Ureter (tissue), 1 donor: ENCODE measurements at places on chromosomes 1 and 21.
A peak's percentile ranks its signal among the peaks of the same experiment; 100 is the strongest.

- no peak for DNase-seq
Measured at GRCh38 chr1:6459850-6460265, 6.1 kb downstream of the TNFRSF25 start.

DNA sequence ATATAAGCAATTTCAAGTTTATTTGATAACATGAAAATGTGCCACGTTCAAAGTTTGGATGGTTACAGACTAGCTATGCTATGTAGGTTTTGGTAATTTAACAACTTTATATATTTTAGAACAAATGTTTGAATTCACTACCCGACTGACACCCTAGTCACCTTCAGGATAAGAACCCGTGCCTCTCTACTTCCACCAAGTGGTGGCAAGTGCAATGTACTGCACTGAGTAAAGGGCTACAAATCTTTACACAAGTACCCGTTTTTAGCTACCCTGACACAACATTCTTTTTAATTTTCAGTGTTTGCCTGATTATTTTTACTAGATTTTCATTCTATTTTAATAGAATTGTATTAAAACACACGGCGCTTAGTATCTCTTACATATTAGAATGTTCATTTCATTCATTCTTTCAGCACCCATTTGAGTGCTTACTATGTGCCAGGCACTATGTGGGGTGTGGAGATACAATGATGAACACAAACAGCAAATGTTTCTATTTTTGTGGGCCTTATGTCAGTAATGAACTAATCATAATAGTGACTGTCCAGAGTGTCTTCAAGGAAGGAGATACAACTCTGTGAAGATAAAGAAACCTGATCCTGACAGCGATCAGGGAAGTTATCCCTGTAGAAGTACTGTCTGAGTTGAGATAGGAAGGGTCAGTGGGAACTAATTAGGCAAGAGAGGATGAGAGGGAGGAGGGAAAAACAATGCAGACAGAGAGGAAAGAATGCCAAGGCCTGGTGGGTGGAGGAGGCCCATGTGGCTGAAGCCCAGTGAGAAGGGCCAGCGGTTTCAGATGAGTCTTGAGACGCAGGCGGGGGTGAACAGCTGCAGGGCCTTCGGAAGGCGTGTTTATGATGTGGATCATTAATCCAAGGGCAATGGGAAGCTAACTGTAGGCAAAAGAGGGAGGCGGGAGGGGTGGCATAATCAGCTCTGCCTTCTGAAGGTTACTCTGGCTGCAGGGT, 3.8 kb downstream of the LCA5L start:
- DNase-seq, result no peak

- no peak for DNase-seq
Measured at GRCh38 chr1:26274801-26275425, 5.0 kb upstream of the SH3BGRL3 start.

DNA sequence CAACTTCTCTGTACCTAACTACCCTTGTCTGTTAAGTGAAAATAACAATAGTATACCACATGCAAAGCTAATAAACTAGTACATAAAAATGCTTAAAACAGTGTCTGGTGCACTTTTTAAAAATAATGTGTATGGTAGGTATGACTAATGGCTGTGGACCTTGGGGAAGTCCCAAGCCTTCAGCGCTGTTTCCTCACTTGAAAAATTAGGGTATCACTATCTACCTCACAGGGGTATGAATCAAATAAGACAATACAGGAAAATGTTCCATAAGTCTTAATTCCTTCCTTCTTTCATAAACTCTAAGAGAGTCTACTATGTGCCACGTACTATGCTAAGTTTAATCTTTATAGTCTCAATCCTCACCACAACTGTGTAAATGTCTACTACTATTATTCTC, 32.0 kb downstream of the EGLN1 start:
- no peak for DNase-seq

DNA sequence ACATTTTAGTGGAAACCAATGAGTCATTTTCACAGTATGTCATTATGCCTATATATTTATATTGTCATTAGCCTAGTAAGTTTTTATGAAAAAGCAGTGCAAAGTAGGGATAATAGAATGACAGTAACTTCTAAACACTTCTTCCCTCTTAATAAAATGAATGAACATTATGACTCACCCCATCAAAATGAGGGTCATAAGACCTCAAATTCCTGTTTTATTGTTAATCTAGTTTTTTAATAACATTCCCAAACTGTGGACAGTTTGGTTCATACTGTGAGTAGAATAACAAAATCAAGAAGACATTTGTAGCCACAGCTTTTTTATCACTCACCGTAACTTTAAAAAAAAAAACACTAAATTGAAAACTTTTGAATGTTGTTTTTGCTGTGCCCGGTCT, 160.5 kb downstream of the LRRC40 start:
- no peak for DNase-seq

DNA sequence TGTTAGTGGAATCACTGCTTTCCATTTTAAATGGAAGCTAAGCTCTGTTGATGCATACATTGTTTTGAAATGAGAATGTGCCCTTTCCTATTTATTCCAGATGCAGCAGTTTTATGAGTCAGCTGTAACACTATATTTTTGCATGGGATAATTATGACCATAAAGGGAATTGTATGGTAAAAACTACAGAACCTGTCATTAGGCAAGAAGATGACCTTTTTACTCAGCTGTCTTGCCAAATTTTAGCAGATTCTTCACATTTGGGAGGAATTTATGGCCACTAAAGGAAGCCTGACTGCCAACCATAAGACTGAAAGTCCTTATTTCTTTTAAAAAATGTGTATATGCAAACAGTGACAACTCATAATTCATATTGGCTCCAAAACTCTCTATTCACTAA, 356.3 kb upstream of the PRMT6 start:
- no peak for DNase-seq

GRCh38 chr1:77303387-77303786, 21.6 kb downstream of the AK5 start:
- no peak for DNase-seq

GRCh38 chr1:53755874-53756273, 16.9 kb upstream of the GLIS1 start:
- no peak for DNase-seq

- no peak for DNase-seq
Measured at GRCh38 chr1:151131701-151132334, 14.6 kb downstream of the SEMA6C start.

GRCh38 chr1:238811211-238811879, 575.0 kb upstream of the CHRM3 start:
- no peak for DNase-seq

GRCh38 chr1:219792337-219793021, 135.9 kb downstream of the SLC30A10 start:
- DNase-seq, result no peak

DNA sequence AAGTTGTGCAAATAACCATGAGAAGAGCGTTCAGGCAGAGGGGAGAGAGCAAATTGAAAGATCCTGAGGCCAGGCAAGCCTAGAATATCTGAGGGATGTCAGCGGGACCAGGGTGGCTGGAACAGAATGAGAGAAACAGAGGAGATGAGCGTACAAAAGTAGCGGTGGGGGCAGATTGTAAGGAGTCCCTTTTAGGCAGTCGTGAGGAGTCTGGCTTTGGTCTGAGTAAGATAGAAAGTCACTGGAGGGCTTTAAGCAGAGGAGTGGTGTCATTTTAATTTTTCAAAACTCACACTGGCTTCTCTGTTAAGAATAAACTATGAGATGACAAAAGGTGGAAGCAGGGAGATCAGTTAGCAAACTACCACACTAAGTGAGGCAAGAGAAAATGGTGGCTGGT, 24.2 kb downstream of the ATP5PF start:
- no peak for DNase-seq

- no peak for DNase-seq
Measured at GRCh38 chr21:46564391-46564790, 40.5 kb downstream of the S100B start.

- peak; percentile 61 for DNase-seq
Measured at GRCh38 chr1:9371391-9371935, 78.8 kb downstream of the SPSB1 start.

GRCh38 chr21:45029948-45030681, 44.3 kb upstream of the ADARB1 start:
- DNase-seq, result no peak

GRCh38 chr1:240486611-240487010, 125.3 kb downstream of the GREM2 start:
- DNase-seq, result no peak

DNA sequence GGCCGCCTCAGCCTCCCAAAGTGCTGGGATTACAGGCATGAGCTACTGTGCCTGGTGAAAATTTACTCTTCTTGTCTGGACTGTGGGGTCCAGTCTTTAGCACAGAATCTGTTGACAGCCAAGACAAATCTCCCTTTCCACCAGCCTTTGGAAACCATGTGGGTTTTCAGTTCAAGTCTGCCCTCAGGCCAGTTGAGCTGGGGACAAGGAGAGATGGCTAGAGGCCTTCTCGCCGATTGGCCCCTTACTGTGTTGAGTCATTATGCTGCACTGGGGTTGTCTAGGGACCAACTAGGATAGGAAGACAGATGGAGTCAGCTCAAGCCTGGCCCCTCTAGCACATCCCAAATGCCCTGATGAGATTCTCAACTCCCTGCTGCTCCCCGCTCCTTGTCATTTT, 8.6 kb upstream of the NKAIN1 start:
- DNase-seq, result no peak

DNA sequence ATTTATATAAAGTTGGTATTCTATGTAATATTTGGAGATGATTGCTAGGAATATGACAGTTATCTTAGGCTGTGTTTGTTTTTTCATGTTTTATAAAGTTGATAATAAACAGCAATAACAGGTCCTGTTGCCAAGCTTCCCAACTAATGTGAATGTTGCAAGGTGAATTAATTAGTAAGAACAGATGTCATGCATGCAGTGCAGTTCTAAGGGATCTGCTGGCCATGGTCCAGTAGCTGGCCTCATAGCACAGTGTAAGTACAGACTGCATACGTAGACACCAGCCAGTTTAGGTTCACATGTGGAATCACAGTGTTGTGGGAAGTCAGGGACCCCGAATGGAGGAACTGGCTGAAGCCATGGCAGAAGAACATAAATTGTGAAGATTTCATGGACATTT, 478.2 kb downstream of the NEGR1 start:
- no peak for DNase-seq

GRCh38 chr1:78079580-78079979, 33.8 kb downstream of the GIPC2 start:
- no peak for DNase-seq

GRCh38 chr1:44422161-44422560, 17.1 kb downstream of the RNF220 start:
- no peak for DNase-seq

DNA sequence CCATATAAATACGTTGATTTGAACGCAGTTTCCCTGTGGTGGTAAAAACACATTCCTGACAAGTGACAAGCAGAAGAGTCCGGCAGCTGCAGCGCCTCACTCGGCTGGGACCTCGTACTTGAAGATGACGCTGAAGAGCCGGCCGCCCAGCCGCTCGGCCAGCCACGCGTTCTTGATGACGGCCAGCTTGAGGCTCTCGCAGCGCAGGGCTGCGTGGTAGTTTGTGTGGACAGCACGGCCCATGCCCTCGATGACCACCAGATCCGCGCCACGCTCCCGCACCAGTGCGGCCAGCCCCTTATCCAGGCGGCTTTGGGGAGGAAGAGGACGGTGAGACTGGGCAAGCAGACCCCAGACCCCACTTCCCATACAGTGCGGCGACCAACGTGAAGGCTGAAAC, 17.6 kb downstream of the PANK4 start:
- DNase-seq, result no peak

GRCh38 chr1:154567386-154568156, at the start of gene CHRNB2:
Gene CHRNB2 (plus strand): TSS chr1:154567778. CDS start chr1:154568045, 267 bp downstream.
- DNase-seq, result no peak

DNA sequence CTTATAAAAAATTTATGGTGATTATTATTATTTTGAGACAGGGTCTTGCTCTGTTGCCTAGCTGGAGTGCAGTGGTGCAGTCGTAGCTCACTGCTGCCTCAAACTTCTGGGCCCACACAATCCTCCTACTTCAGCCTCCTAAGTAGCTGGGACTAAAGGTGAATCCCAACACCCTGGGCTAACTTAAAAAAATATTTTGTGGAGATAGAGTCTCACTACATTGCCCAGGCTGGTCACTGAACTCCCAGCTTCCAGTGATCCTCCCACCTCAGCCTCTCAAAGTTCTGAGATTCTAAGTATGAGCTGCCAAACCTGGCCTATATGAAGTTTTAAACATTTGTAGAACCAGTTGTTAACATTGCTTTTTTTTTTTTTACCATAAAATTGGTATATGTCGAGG, 18.2 kb downstream of the NFIA start:
- no peak for DNase-seq

GRCh38 chr1:184954232-184954995, 19.9 kb downstream of the NIBAN1 start:
- DNase-seq, result no peak

DNA sequence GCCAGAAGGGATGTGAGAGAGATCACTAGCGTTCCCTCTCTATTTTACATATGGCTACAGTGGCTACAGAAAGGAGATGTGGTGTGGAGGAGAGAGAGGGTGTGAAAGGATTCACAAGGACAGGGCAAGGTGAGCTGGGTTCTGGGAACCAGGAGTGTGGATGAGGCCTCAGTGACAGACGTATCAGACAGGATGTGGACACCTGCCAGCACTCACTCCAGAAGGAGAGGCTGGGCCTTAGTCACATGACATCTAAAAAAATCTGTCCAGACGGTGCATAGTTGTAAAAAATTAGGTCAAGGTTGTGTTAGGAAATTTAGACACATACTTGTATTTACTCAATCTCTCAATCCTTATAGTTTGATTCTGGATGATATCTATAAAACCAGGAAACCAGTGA, 10.6 kb downstream of the TRIM67 start:
- DNase-seq, result no peak
